ENCODE measurements at places on chromosomes 11 and 22.
A peak's percentile ranks its signal among the peaks of the same experiment; 100 is the strongest.

GRCh38 chr11:17634776-17635550 is 84.4 kb upstream of the MYOD1 start:
- DNase-seq: no peak

DNA sequence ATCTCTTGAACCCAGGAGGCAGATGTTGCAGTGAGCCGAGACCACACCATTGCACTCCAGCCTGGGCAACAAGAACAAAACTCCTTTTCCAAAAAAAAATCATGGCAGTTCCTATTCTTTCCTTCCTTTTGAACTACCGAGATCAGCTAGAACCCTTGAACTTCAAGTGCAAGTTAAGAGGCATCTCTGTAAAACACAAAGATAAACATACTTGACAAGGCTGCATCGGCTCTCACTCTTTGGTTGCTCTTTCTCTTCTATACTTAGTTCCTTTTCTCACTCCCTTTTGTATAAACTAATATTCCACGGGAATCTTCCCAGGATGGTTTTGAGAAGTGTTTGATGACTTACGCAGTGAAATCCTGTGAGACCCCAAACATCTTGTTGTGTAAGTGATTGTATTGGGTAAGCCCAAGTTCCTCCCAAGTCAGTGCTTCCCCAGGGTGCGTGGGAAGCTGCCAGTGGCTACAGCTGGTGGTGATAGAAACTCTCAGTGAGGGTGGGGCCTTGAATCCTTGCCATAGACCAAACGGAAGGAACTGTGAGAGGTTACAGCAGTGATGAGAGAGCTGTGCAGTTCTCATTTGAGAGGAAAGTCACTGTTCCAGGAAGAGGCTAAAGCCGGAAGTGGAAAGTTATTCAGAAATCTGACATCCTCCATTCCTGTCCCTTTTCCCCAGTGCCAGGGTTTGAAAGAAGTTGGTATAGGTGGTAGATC is 24.1 kb upstream of the CDC42EP2 start:
- peak; percentile 17 for DNase-seq

GRCh38 chr11:102868339-102868738 is 6.4 kb downstream of the MMP12 start:
- DNase-seq: no peak

DNA sequence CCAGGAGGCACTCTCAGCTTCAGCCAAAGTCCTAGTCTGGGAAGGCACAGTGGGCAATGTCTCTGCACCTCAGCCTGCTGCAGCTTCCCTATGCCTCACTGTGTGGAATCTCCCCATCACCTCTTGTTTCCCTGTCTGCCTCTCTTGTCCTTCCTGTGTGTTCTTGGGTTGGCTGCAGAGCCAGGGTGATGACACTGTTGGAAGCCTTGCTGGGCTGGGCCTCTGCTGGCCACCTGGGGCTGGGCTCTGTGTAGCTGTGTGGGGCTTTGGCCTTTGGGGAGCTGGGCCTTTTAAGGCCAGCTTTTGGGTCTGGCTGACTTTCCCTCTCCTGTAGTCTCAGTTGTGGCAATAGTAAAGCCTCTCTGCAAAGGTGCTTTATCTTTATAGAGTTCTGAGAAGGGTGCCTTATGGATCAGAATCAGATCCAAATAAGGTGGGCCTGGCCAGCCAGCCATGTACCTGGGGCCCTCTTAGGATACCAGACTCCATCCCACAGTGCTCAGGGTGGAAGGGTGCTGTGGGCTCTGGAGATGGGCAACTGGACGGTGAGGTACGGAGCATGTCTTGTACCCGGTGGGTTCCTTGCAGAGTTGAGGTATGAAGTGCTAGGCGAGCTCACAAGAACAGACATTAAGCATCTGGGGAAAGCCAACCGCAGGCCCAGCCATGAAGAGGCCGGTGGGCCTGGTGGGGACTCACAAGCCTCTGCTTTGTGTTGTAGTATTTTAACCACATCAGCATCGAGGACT is 10.3 kb upstream of the RANBP1 start:
- no peak for DNase-seq

- DNase-seq: no peak
Measured at GRCh38 chr11:119024430-119025098, 6.0 kb downstream of the TRAPPC4 start.

- peak; percentile 5 for DNase-seq
Measured at GRCh38 chr11:35464308-35464707, 45.0 kb upstream of the SLC1A2 start.

DNA sequence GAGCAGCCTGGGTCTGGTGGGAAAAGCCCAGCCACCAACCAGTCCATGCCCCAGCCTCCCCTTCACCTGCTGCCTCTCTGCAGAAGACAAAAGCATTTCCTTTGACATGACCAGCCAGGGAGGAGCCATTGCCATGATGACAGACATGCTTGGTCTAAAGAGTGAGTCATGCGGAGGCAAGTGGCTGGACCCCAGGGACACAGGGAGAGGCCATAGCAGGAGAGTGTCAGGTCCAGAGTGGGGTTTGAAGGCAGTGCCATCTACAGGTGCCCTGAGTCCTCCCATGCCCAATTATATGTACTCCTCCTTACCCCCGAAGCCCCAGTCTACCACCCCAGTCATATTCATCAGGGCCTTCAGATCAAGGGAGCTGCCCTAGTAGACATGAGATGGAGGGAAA is 67.4 kb downstream of the SCN3B start:
- DNase-seq: no peak

DNA sequence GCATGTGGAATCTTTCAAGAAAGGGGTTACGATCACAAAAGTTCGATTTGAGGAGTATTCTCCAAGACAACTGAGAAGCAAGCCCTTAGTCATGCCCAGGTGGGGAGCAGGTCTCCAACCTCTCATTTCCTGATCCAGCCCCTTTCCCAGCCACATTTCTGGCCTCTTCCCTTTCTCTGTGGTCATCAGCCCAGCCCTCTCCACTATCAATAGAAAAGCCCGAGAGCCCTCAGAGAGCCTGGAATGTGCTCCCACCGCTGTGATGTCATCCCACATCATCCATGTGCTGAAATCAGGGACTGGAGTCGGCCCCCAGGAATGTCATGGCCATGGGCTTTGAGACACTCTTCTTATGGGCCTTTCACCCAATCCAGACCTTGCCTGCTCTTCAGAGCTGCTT is 62.6 kb downstream of the KCNJ1 start:
- DNase-seq: no peak
